ENCODE measurements at places on chromosomes 13 and 19. TPM values are rescaled to one million over a fixed set of nuclear protein-coding genes. Genes with fewer than 3 reads are reported as not detected.

The GPC5 gene
- 0.63 TPM for total RNA-seq

- no peak for DNase-seq
Measured at GRCh38 chr13:41952749-41953148, 8.2 kb downstream of the VWA8 start.

The KRTDAP gene
- total RNA-seq: not detected

The EFNA2 gene
- total RNA-seq: not detected

DNA sequence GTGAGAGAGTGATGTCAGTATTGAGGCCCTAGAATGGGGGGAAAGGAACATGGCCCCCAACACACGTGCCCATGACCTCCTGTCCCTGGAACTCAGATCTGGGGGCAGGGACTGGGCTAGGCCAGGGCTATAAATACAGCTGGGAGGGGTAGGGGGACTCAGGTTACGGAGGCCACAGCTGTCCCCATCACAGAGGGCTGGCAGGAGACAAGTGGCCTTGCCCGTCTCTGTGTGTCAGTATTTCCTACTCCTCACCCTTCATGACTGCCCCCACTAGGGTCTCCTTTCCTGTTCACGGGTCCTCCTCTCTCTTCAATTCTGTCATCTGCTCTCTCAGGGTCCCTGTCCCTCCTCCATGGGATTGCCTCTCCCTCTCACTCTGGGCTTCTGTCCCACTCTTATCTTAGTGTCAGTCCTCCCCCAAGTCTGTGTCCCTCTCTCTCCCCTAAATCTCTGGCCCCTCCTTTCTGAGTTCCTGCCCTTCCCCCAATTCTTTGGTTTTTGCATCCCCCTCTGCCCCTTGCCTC lies 687 bp upstream of the HRC start:
- DNase-seq: no peak

GRCh38 chr13:98542568-98543377 lies 34.1 kb downstream of the STK24 start:
- DNase-seq: peak; percentile 53

The ZNF552 gene
- 6.1 TPM for total RNA-seq

The SPACA6 gene
- total RNA-seq: 9.1 TPM

DNA sequence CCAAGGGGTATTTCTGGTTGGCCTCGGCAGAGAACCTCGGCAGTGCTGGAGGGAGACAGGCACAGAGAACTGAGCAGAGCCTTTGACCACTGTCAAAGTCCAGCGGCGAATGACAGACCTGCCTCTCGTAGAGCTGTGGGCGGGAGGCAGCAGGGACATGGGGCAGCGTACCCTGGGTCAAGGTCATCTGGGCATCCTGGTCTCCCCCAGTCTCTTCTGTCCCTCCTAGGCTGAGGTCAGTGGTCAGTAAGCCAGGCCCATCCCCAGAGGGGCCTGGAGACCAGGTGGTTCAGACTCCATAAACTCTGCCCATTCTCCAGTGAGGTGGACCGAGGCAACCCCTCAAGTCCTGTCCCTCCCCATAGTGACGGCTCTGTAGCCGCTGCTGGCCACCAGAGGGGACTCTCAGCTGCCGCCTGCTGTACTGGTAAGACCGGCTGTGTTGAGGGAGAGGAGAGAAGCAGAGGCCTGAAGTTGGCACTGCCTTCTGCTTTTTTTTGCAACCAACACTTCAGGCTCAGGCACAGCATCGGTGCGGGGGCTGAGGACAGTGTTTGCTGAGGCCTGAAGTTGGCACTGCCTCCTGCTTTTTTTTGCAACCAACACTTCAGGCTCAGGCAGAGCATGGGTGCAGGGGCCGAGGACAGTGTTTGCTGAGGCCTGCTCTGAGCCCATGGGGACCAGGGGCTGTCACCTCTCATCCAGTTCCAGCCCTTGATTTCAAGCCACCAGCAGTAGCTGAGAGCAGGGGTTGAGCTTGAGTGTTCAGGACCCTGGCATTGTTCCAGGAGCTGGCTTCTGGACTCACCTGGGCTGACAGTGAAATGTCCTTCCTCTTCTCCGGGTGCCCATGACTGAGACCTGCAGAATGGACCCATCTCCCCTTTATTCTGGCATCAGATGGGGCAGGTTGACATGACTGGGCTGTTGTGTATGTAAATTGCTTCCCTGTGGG lies at the start of gene PGLYRP2:
TSS of gene PGLYRP2 (minus strand) at position 111 of the 955 bp plus-strand sequence. CDS start 130 bp downstream, outside the sequence.
- peak; percentile 37 for DNase-seq

GRCh38 chr13:111460548-111461444 lies 140.4 kb downstream of the TEX29 start:
- DNase-seq: peak; percentile 29

The NR1H2 gene
- 50.3 TPM for total RNA-seq

DNA sequence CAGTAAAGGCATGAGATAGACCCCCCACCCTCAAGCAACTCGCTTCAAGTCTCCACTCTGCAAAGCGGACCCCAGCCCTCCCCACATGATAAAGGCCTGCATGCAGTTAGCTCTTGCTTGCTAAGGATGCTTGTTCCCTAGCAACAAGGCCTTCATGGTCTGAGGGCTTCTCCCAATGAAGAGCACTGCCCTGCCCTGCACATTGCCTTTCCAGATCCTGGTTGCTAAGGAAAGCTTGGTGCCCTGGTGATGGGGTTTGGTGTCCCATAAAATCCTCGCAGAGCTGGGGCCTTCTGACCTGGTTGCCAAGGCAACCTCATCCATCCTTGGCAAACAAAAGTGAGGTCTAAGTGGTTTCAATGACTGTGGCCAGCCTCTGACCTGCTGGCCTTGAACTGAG lies 6.0 kb downstream of the DBP start:
- DNase-seq: peak; percentile 11

DNA sequence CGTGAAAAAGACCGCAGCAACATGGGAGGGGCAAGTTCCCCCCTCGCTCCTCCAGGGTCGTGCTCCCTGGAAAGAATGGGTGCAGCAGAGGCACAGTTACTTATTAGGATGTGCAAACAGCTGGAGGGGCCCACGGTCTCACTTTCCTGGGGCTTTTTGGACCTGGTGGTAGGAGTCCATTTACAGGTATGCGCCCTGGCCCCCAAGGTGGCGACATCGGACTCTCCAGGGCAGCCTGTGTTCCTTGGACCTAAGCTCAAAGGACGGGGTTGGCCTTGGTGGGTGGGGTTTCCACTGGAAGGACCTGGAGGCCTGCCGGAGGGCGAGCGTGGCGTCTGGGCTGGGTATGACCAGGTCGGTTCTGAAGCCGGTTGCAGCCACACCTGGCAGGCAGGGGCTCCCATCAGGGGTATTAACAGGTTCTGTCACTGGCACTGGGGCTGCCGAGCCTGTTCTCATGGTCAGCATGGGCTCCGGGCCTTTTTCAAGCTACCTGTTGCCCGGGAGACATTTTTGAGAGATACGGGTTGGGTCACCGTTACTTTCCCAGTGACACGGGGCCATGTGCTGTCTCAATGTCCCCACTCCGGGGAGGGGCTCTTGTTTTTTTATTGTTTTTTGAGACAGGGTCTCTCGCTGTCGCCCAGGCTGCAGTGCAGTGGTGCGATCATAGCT lies 5.9 kb downstream of the ZFR2 start:
- no peak for DNase-seq

- DNase-seq: no peak
Measured at GRCh38 chr13:53112522-53112921, 83.9 kb downstream of the OLFM4 start.

The GFY gene
- not detected for total RNA-seq

GRCh38 chr13:27551562-27551961 lies 68.8 kb downstream of the LNX2 start:
- DNase-seq: no peak

- DNase-seq: no peak
Measured at GRCh38 chr19:1520203-1520780, 3.6 kb upstream of the PLK5 start.

The C1QTNF9 gene
- total RNA-seq: not detected

The CTXN1 gene
- 0.47 TPM for total RNA-seq

The NLRP4 gene
- total RNA-seq: not detected

DNA sequence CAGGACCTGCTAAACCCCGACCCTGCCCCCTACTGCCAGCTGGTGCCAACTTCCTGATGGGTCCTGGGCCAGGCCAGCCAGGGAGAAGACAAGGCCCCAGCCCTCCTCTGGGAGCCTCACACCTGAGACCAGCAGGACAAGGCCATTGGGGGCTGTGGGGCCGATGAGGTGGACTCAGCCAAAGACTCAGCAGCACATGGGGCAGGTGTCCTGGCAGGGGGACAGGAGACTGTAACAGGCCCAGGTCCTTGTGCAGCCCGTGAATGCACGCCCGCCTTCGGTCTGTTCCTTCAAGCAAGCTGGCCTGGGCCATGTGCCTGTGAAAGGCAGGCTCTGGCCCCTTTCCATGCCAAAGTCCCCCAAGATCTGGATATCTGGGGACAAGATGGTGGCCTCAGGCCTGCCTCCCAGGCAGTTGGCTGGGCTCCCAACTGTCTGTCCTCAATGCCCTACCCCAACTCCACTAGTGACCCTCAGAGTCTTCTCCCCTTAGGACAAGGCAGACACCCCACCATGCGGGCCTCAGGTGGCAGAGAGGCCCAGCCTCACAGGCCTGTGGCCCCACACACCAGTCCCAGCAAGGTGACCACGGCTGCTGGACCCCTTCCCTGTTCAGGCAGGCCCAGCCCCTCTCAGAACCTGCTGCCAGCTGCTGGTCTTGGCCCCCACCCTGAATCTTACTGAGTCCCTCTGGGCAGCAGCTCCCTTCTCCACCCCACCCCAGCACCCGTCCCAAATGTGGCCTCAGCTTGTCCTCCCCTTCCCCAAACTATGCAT lies 12.3 kb downstream of the CEACAM19 start:
- no peak for DNase-seq

The FUT3 gene
- total RNA-seq: not detected

GRCh38 chr13:79442221-79442620 lies 36.2 kb upstream of the RBM26 start:
- DNase-seq: no peak

The DHDH gene
- total RNA-seq: 2.4 TPM

GRCh38 chr19:48962029-48962848 lies 2.9 kb upstream of the FTL start:
- DNase-seq: peak; percentile 63

GRCh38 chr19:7928334-7928706 lies 2.4 kb upstream of the CTXN1 start:
- no peak for DNase-seq

DNA sequence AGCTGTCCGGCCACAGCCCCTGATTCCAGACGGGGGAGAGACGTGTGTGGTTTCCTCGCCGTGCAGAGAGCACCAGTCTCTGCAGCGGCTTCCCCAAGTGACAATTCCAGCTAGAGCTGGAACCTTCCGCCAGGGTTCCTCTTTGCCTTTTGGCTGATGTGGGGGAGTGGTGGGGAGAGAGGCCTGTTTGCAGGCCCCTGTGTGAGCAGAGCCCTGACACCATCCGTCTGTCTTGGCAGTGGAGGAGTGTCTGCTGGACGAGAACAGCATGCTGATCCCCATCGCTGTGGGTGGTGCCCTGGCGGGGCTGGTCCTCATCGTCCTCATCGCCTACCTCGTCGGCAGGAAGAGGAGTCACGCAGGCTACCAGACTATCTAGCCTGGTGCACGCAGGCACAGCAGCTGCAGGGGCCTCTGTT lies 25.0 kb downstream of the LAMP1 start:
- DNase-seq: no peak

GRCh38 chr13:93788456-93788855 lies 561.8 kb downstream of the GPC6 start:
- no peak for DNase-seq

- DNase-seq: no peak
Measured at GRCh38 chr13:54633456-54633855, 1604.8 kb downstream of the OLFM4 start.

DNA sequence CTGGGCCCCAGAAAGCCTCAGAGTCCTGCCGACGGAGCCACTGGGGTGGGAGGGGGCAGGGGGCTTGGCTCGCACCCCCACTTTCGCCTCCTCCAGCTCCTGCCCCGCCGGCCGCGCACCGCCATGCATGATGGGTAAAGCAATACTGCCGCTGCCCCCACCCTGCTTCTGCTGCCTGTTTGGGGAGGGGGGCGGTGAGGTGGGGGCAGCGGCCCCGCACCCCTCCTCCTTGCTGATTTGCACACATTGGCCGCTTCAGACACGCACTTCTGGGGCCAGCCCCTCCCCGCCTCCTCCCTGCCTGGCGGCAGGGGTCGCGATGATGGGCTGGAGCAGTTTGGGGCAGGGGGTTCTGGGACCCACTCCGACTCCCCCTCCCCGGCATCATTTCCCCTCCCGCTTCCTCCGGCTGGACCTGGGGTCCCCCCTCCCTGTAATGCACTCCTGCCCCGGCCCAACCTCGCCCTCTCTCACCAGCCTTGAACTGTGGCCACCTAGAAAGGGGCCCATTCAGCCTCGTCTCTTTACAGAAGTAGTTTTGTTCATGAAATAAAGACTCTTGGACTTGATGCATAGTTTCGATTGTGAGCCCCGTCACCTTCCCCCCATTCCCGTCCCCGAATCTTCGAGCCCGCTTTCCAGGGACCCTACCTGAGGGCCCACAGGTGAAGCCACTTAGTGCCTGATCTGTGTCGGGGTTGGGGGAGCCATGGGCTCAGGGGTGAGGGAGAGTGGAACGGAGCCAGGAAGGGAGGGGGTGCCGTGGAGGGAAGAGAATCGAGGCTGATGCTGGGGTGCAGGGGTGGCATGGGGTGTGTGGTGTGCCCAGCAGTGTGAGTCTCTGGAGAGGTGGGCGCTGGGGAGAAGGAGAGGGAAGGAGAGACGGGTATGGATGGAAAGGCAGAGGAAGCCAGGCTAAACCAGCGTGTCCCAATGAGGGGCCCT lies 1.4 kb upstream of the HPN start:
- no peak for DNase-seq

DNA sequence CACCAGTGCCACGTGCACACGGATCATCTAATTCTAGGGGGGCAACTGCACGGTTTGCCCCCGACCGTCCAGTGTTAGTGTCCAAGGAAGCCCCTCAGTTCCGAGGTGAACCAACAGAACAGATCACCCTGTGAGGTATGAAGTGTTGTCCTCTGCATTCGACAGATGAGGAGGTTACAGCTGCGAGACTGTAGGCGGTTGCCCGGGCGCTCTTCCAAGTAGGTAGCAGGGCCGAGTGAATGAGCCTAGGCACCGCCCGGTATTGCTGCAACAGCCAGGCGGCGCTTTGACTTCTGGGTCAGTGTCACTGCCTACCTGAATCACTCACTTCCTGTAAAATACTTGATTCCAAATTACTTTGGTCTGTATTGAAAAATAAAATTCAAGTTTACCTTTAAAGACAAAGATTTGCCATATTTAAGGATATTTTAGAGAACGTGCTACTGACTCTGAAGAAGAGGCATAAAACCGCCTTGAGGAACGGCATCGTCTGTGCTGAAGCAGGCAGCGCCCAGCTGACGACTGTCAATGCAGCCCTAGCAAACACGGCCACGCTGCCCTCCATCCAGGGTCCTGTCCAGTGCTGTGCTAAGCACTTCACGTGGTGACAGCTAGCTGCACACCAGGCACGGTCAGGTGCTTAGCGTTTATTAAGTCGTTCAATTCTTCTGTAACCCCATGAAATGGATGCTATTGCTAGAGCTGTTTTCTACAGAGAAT lies 19.3 kb upstream of the RASA3 start:
- DNase-seq: peak; percentile 87
